ENCODE measurements at places on chromosomes 16 and 17.

- DNase-seq, result no peak
Measured at GRCh38 chr17:45745601-45746494, 38.3 kb upstream of the CRHR1 start.

DNA sequence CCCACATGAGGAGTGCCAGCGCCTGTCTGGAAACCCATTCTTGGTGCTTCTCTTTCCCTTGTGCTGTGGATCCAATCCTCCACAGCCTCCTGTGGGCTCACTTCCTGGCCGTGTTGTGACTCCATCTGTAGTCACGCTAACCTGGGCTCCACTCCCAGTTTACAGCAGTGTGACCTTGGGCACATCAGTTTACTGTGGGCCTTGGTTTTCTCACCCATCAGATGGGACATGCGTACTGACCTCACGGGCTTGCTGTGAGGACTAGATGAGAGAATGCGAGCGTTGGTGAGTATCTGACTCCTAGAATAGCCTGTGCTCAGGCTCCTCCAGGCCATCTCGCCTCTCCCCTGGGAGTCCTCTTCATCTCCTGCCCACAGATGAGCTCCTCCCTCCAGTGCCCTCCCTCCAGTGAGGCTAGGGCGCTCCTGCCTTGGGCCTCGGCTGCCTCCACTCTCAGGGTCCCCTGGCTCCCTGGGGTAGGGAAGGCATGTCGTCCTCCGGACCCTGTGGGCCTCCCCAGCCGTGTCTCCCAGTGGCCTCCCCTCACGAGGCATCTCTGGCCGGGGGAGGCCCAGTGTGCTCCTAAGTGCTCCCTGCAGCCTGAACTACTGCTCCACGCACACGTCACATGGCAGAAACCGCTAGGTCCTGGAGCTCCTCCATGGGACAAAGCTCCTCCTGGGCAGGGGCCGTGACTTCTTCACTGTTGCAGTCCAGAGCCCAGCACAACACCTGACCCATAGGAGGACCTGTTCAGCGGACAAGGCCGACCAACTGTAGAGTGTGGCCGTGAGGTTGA lies 5.2 kb upstream of the FOXJ1 start:
- DNase-seq, result no peak

- no peak for DNase-seq
Measured at GRCh38 chr17:77957235-77957856, 1.2 kb upstream of the TNRC6C start.

DNA sequence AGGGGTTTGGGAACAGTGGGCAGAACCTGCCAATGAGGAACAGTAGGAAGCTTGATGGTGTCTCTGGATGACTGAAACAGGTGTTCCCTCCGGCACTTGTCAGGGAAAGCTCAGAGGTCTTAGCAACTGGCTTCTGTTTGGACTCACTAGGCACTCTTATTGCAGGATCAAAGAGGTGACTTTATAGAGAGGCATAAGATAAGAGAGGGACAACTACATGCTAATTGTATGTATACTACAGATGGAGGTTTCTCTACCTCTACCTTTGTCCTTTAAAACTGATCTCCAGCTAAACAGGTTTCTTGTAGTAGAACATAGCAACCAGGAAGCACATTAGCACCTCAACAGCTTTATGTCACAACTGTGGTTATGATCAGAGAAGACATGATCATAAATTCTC lies 7.6 kb downstream of the CNTD1 start:
- no peak for DNase-seq

- no peak for DNase-seq
Measured at GRCh38 chr17:49241692-49242397, 11.3 kb upstream of the PHOSPHO1 start.

DNA sequence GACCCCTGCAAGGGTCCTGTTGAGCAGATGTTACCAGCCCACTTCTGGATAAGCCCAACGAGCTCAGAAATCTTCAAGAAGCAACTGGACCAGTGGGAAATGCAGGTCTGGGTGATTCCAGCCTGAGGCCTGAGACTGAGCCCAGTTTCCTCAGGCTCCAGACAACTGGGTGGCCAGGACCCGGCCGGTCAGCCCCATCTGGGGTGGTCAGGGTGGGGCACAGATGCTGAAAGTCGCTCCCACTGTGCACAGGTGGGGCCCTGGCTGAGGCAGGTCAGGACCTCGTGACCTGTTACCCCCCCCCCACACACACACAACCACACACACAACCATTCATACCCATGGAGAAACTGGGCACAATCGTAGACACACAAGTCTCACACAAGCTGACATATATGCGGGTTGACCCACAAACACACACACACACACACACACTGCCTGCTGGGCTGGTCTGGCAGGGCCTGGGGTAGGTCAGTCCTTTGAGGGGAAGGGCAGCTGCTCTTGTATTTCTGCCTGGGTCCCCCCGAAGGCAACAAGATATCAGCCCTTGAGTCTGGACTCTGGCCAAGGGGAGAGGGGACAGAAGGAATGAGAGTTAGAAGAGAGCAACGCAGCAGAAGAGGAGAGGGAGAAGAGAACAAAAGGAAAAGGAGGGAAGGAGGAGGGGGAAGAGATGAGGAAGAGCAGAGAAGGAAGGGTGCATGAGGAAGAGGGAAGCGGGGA lies 99.0 kb upstream of the CDH5 start:
- DNase-seq, result no peak

- no peak for DNase-seq
Measured at GRCh38 chr16:10126686-10127085, 55.5 kb downstream of the GRIN2A start.

DNA sequence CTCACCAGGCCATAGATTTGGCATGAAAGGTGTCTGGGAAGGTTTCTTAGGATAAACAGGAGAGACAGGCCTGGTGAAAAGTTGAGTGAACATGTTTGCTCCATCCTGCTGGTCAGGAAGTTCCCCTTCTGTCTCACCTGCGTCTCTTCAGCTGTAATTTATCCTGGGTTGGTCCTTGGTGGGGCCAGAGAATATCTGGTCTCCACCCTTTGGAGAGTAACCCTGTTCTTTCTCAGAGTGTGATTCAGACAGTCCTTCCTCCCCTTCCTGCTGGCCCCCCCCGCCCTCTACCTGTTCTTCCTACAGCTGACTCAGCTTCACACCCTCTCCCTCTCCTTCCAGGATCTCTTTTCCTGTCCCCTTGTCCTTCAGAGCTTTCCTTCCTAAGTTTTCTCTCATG lies 17.1 kb downstream of the MINK1 start:
- DNase-seq, result no peak

DNA sequence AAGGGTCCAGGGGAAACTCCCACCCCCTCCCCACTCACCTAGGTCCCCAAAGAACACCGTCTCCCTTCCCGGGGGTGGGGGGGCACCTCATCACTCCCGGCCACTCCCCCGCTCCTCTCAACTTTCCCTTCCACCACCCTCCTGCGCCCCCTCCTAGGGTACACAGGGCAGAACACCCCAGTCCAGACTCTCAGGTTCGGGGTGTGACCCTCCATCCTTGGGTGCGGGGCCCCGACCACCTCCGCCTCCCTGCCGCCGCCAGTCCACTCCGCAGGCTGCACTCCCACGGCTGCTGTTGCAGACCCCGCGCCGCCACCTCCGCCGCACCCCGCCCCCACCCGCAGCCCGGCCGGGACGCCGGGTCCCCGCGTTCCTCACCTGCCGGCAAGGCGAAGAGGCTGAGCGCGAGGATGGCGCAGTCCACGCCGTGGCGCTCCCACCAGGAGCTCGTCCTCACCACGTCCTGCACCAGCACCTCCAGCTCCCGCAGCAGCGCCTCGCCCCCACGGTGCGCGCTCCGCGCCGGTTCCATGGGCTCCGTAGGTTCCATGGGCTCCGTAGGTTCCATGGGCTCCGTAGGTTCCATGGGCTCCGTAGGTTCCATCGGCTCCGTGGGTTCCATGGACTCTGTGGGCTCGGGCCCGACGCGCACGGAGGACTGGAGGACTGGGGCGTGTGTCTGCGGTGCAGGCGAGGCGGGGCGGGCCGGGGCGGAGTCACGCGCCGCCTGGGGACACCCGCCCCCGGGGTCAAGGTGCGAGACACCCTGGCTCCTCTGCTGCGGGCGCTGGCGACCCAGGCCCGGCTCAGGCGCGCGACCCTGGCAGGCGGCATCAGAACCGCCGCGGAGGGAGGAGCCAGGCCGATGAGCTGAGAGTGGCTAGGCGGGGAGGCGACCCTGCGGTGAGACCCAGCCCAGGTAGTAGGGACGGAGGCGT lies at the start of gene FADS6:
Gene FADS6, minus strand, starts transcription at position 660 of the 938 bp plus-strand sequence. Its CDS starts 38 bp downstream, at position 622.
- DNase-seq, result no peak

- DNase-seq, result no peak
Measured at GRCh38 chr17:68378268-68379176, 78.8 kb downstream of the WIPI1 start.

GRCh38 chr17:40283662-40284061 lies 4.0 kb upstream of the CDC6 start:
- DNase-seq, result no peak

DNA sequence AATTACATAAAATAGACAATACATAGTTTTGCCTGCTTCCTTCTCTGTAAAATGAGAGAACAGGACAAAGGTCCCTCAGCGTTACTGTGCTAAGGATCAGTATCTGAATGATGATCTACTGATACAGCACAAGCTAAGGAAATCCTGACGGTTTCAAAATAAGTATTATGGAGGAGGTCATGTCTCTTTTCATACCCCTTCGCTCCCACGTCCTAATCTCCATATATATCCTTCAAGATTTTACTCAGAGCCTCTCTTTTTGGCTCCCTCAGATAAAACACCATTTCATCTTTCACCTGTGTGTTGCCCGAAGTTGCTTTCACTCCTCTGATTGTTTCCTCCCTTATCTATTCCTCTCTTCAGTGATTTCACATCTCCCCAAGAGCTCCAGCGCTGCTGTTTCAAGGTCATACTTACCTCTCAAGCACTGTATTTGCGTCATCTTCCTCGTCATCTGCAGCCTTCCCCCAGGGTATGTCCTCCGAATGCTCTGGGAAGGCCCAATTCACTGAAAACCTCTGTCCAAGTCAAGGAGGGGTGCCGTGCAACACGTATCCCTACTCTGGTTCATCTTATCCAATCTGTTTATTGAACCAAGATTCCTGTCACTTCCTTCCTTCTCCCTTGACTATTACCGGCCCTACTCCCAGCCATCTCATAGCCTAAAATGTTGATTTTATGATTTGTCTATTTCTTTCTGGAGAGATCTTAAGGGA lies 1.2 kb upstream of the BLTP2 start:
- no peak for DNase-seq

GRCh38 chr16:52812678-52813556 lies 239.8 kb downstream of the CHD9NB start:
- no peak for DNase-seq

- no peak for DNase-seq
Measured at GRCh38 chr17:17375841-17376240, 72.7 kb downstream of the NT5M start.

DNA sequence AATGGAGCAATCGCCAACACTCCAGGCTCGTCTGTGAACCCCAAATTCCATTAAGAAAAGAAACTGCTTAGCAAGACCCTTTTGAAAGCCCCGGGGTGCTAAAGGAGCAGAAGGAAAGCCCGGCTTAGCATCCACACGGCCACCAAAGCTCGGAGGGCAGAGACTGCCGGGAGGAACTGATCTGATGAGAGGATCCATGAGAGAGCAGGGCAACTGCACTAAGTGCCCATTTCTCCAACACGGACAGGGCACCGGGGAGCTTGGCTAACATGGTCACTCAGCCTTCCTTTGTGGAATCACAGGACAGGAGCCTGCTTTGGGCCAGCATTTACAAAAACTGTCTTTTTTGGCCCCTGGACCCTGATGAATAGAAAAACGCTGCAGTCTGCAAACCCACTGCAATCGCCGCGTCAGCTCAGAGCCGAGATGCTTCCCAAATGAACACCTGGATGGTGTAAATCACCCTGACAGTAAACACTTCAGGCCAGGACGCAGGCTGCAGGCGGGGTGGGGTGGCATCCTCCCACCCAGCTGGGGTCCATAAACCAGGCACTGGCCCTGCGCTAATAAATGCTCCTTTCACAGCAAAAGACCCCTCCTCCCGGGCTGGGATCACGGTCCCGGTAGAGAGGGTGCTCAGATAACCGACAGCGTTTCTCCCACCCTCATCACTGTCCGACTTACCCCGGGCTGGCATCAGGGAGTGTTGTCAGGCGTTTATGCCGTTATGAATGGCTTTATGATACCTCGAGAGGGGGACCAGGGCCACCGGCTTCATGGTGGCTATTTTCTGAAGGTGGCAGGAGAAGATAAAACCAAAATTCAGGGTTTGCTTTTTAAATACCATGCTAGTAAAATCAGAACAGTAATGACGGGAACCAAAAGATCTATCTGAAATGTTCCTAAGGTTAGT lies 299.5 kb downstream of the IRF8 start:
- no peak for DNase-seq

DNA sequence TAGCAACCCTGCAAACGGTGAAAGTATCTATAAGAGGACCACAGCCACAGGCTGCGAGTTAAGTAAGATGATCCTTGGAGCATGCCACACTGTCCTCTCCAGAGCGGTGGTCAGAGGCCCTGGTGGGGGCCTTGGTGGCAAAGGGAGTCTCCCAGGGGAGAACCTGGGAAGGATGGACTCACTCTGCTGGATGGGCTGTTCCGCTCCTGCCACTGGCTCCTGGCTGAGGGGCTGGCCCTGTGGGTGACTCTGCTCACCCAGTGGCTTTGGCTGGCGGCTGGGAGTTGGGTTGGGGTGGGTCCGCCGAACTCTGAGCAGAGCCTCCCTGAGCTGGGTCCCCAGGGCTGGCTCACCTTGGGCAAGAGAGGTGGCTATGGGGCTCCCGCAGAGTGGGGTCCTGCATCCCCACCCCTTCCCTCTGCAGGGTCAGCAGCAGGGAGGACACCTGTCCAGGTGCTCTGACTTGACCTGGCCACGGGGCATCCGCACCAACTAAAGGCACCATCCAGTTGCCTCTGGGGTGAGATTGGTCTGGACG lies 7.3 kb downstream of the CDK5R1 start:
- DNase-seq, result no peak

DNA sequence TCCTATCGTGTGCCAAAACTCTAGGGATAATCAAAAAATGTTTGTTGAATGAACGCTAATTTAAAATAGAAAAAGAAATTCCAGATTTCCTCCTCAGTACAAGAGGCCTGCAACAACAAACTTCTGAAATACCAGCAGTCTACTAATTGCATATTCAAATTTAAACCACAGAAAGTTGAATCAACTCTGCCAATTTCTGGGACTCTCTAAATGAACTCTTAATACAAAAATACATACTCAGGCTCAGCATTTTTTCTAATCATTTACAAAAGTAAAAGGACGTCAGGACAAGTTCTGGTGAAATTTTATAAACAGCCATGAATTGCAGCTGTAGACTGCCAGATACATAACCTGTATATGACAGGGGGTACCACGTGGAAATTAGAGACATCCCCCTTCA lies 49.0 kb downstream of the KANSL1 start:
- peak; percentile 74 for DNase-seq

- DNase-seq, result peak; percentile 75
Measured at GRCh38 chr16:53022374-53022773, 30.3 kb downstream of the CHD9NB start.

DNA sequence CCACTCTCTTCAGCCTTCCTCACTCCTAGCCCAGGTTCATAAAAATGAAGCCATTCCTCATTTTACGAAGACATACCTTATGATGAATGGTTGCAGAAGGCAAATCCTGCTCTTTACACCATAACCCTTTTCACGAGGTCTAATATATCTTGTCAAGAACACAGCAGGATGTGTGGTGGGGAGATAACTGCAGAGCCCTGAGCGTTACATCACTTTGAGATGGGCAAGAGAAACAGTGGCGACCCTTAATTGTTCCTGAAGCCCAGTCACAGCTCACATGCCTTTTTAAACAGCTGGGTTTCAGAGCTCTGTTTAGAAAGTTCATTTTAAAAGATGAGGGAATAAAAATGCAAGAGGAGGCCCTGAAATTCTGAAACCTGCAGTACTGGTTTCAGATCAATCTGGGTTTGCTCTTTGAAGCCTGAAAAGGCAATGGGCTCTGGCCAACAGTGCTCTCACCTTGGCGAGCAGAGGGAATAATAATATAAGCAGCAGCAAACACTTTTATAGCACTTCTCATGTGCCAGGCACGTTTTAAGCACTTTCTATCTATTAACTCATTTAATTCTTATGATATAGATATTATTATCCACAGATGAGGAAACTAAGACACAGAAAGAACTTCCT lies 2.9 kb downstream of the FAM117A start:
- no peak for DNase-seq

All from Karpas-422 (cell line).